Stimulated activated CD4-positive, alpha-beta T cell treated with anti-CD3 and anti-CD28 coated beads, TNF-alpha, amount 100 ng/mL, for 24 hours (primary cell): ENCODE measurements at places on chromosomes 4 and X.

DNA sequence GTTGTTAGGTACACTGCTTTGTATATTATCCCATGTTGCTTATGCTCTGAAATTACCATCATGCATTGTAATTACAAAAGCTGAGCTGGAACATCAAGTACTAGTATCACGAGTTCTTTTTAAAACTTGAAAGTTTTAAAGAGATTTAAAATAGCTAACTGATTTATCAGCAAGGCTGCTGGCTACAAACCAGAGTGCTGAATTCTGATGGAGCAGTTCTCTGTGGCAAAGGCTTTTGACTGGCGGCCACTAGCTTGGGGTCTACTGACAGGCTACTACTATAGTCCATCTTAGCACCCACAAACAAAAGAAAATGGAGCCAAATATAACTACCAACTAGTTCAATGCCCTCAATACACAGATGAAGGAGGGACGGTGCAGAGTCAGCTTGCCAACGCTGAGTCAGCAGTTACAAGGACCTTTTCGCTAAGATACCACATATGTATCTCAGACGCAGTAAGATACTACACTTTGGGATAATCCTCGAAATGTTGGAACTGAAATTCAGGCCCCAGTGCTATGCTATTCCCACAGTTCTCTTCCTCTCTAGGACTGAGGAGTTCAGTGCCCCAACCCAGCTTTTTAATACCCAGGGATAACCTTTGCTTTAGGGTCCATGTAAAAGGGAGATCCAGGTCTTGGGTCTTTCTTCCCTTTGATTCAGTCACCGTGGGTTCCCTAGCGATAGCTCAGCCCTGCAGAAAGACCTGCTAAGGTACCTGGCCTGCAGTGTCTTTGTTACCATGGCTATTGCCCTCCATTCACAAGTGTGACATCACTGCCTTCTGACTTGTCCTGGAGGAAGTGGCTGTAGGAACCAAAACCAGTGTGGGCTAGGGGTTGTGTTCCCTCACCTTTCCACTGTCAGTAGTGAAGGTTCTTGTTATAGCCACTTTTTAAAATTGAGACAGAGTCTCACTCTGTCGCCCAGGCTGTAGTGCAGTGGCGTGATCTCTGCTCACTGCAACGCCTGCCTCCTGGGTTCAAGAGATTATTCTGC lies 22.8 kb downstream of the MFAP3L start:
- DNase-seq: no peak

- no peak for DNase-seq
These were observed 55.7 kb downstream of the PPP2R2C start for GRCh38 chr4:6416518-6417286.

DNA sequence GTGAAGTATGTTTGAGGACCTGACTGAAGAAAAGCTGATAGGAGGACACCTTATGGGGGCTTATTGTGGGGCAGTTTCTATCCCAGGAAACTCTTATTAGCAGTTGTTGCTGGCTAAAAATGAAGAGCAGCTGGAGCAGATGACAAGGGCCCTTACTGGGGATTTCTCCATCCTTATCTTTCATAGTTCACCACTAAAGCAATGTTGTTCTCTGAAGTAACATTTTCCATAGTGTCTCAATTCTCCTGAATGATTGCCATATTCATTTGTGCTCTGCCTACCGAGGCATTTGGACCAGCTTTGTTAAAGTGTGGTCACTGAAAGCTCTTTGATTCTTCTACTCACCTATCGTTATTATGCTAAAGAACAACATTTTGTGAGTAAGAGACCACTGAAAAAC lies 7.7 kb downstream of the ENOX2 start:
- DNase-seq: no peak

DNA sequence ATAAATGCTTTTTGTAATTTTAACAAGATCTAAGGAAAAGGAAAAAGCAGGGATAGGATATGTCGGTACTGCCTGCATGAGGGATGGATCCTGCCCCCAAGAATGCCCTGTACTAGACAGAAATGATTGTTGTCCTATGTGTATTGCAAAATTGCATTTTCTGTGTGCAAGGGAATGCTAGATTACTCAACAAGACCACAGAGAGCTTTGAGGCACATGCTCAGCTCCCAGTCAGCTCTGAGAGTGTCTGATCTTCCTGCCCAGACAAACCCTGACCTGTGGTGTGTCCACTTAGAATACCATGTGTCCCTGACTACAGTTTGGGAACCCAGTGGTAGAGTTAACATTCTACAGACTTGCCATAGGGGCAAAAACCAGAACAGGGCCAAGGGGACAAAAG lies 129.2 kb upstream of the PAK3 start:
- DNase-seq: no peak

GRCh38 chr4:48954314-48954713 lies 31.8 kb upstream of the CWH43 start:
- DNase-seq: no peak

- DNase-seq: no peak
These were observed 756.9 kb downstream of the FAT4 start for GRCh38 chr4:126071346-126072333.

- no peak for DNase-seq
These were observed 834 bp downstream of the PNCK start for GRCh38 chrX:153672531-153673427.

DNA sequence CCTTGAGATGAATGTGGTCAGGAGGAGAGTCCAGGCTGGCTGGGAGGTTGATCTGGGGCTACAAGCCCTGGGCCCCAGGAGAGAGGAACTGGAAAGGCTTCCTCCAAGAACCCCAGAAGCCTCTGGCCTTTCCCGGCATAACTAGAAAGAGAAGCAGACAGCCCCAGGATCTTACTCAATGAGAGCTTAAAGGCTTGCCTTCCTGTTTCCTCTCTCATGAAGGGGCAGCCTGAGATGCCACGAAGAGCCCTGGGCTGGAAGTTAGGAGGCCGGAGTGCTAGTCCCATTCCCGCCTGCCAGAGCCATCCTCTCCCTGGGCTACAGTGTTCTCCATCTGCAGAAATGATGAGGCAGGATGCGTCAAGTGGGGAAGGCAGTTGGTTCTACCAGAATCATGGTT lies 20.1 kb upstream of the XPNPEP2 start:
- no peak for DNase-seq

DNA sequence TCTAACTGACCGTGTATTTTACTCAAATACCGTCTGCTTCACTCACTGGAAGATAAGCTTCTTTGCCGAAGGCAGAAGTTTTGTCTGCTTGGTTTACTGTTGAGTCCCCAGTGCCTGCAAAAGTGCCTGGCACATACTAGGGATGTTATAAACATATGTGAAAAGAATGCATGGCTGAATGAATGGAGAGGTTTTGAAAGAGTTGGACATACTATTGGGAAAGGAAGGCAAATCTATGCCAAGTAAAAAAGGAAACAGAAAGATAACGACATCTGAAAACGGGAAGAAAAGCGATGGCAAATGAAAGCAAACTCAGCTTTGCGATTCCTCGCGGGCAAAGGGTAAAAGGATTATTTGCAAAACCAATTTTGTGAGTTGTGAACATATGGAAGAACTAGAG lies 21.7 kb downstream of the ADGRG2 start:
- no peak for DNase-seq

DNA sequence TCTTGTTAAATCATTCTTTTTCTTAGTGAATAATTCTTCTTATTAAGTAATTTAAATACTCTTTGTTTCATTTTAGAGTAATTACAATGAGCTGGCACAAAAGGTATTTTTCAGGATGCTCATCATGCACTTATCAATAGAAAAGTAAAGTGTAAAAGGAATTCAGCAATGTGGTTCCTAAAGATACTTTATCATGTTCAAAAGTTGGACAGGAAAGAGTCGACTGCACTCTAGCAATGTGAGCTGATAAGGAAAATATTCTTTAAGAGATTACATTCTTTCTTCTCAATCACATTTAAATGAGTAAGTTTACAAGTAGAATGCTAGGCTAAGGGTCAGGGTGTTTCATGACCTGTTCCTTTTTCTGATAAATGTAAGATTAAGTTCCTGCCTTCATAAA lies 609.5 kb upstream of the FAM241A start:
- no peak for DNase-seq

- DNase-seq: no peak
These were observed 59.4 kb upstream of the SORCS2 start for GRCh38 chr4:7132730-7133582.

GRCh38 chr4:185344743-185345538 lies 50.8 kb downstream of the LRP2BP start:
- no peak for DNase-seq

DNA sequence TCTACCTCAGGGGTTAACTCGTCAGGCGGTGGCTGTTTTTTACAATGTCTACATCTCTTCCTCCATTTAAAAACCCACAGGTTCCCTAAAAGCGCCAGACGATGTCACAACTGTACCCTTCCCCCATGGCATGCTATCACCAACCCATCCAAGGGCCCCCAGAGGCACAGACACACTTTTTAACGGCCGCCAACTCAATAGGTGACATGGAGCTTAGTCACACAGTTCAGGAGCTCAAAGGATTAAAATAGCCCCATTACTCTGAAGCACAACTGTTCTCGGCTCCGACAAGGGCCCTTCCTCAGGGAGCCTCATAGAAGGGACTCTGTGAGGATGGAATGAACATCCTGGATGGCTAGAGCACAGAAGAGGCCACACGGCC lies 12.4 kb downstream of the SH3KBP1 start:
- DNase-seq: no peak

- no peak for DNase-seq
These were observed 126.2 kb downstream of the HNRNPD start for GRCh38 chr4:82247629-82248028.

- no peak for DNase-seq
These were observed 40.2 kb downstream of the GPRIN3 start for GRCh38 chr4:89267392-89267791.

- peak; percentile 16 for DNase-seq
These were observed 109.9 kb upstream of the BCOR start for GRCh38 chrX:40207626-40208025.

DNA sequence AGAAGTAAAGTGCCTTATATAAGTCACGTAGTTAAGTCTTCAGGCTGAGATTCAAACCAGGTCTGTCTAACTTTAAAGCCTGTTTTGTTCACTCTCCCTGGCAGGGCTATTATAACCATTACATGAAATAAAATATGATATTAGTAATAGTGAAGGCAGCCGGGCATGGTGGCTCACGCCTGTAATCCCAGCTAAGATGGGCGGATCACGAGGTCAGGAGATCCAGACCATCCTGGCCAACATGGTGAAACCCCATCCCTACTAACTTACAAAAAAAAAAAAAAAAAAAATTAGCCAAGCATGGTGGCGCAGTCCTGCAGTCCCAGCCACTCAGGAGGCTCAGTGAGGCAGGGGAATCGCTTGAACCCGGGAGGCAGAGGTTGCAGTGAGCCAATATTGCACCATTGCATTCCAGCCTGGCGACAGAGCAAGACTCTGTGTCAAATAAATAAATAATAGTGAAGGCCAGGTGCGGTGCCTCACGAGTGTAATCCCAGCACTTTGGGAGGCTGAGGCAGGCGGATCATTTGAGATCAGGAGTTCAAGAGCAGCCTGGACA lies 22.1 kb upstream of the SOWAHD start:
- DNase-seq: no peak

GRCh38 chr4:73376251-73376650 lies 27.8 kb upstream of the ALB start:
- DNase-seq: no peak

GRCh38 chr4:53786632-53787031 lies 195.3 kb upstream of the LNX1 start:
- DNase-seq: no peak

- DNase-seq: no peak
These were observed at the start of gene RXFP1 for GRCh38 chr4:158521484-158522088. RXFP1 (plus strand) TSS chr4:158521882; CDS start chr4:158521977, 95 bp downstream.

GRCh38 chrX:4964112-4964511 lies 1250.7 kb upstream of the PRKX start:
- DNase-seq: no peak

DNA sequence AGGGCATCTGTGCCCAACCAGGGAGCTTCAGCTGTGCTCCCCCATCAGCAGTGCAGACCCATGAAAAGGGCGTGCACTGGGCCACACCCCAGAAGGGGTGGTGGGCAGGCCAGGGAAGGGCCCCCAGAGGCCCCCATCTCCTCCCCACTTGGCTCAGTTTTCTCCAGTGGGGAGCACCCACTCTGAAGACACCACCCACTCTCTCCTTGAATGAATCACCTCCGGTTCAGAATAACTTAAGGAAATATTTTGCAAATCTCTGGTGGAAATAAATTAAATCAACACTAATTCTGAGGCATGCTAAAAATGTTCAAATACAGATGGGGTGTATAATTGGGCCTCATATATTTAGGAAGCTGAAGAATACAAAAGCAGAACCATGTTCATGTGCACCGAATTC lies 41.3 kb upstream of the PPP2R2C start:
- DNase-seq: no peak

DNA sequence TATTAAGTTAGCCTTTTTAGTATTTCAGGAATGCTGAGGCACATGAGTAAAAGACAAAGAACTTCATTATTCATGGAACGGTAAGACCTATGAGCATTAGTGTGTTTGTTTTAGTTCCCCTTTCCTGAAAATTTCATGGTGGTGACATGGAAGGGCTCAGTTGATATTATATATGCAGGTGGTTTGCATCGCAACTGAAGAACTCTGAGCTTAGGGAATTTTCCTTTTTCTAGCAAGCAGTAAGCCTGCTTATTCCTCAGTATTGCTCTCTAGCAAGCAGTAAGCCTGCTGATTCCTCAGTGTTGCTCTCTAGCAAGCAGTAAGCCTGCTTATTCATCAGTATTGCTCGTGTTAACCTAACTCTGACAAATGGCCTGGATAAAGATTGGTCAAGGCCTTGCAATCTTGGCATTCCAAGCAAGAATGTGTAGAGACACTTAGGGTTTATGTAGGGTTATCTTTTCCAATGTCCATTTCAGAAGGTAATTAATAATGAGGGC lies 37.7 kb upstream of the MAGEB18 start:
- DNase-seq: no peak

DNA sequence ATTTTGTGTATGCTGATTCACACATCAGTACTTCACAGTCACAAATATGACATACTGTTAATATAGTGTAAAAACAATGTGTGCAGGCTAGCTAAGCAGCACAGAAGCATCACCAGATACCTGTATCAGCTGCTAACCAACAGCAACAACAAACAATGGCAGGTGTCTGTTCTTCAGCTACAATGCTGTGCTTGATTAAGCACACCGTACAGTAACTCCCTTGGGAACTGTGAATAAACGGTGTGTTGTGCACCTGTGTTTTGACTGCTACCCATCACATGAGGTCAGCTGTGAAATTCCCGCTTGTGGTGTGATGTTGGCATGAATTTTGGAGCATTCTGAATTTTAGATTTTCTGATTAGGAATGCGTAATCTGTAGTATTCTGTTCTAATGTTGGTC lies 379.7 kb upstream of the FAT1 start:
- DNase-seq: no peak

GRCh38 chr4:39655211-39655610 lies 16.5 kb upstream of the SMIM14 start:
- no peak for DNase-seq

DNA sequence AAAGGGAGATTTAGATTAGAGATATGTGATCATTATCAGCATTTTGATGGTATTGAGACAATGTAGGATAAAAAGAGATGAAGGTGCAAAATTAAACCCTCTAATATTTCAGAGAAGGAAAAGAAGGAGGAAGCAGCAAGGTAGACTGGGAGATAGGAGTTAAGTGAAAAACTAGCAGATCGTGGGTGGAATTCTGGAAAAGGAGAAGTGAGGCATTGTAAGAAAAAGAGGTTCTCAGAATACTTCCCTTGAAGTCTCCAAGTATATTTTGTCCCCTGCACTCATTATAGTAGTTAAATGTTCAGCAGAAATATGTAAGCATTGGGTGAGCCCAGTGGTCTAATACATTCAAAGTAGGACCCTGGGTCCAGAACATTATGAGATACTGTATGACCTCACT lies 30.3 kb downstream of the COPS4 start:
- no peak for DNase-seq

- no peak for DNase-seq
These were observed 15.5 kb upstream of the EDA2R start for GRCh38 chrX:66654411-66654810.
